ELF-1 (cell line): ENCODE measurements at places on chromosomes 1 and 21.

- DNase-seq = no peak
These were observed 143.2 kb downstream of the MIS18A start for GRCh38 chr21:32135401-32136363.

GRCh38 chr1:100428160-100428559, 75.9 kb downstream of the CDC14A start:
- DNase-seq = no peak

- DNase-seq = no peak
These were observed 150.2 kb downstream of the ST6GALNAC3 start for GRCh38 chr1:76224752-76225151.

DNA sequence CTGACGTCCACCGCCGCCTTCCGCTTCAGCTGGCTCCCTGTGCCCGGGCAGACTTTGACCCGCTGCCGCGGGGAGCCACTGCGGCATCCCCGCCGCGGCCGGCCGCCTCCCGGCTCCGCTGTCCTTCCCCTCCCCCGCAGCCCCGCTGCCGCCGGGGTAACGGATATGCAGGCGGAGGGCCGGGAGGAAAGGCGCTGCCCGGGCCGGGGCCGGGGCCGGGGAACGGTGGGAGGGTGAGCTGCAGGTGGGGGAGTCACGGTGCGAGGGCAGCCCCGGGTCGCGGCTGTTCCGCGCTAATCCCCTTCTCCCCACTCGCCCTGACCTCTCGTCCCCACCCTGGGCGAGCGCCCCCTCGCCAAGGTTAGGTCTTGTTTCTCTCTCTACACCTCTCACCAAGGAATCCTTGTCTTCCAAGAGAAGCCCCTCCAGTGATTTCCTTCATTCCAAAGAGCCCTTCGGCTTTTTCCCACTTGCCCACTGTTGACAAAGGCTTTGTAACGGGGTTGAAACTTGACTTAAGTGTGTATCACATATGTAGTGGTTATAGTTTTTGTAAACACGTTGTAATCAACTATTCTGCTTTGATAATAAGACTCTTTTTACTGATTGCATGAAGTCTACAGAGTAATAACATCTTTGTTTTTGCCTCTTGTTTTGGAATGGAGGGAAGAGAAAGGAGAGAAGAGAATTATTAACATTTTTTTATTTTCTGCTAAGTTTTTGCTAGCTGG, 669 bp downstream of the XPR1 start:
- DNase-seq = no peak

DNA sequence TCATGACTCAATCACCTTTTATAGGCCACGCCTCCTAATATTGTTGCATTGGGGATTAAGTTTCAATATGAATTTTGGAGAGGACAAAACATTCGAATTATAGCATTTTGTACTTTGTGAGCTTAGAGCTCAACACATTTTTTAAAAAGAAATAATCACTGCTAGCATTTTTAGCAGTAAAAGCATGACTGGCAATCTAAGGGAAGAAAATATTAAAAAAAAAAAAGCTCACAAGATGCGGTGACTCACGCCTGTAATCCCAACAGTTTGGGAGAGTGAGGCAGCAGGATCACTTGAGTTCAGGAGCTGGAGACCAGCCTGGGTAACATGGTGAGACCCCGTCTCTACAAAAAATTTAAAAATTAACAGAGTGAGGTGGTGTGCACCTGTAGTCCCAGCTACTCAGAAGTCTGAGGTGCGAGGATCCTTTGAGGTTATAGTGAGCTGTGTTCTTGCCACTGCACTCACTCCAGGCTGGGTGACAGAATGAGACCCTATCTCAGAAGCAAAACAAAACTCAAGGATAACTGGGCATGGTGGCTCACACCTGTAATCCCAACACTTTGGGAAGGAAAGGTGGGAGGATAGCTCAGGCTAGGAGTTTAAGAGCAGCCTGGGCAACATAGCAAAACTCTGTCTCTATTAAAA, 28.8 kb upstream of the DIPK1A start:
- DNase-seq = no peak

DNA sequence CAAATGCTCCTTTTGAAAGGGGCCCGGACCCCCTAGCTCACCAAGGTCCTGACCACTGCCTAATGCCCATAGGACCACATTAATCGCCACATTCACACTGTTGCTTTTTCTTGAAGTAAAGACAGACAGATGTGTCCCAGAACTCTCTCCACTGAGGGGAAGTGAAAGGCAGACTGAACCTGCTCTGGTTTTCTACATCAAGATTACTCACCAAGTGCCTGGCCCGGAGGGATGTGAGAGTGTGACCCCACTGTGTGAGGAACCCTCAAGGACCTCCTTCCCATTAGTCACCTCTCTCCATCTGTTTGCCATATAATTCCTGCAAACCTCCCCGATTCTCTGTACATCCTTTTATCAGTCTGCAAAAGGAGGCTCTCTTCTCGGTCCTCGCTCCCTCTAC, 381.5 kb downstream of the OMA1 start:
- DNase-seq = no peak

GRCh38 chr1:67650061-67650460, 34.9 kb upstream of the GADD45A start:
- DNase-seq = no peak

GRCh38 chr1:68442822-68443556, 6.8 kb downstream of the RPE65 start:
- peak; percentile 24 for DNase-seq

DNA sequence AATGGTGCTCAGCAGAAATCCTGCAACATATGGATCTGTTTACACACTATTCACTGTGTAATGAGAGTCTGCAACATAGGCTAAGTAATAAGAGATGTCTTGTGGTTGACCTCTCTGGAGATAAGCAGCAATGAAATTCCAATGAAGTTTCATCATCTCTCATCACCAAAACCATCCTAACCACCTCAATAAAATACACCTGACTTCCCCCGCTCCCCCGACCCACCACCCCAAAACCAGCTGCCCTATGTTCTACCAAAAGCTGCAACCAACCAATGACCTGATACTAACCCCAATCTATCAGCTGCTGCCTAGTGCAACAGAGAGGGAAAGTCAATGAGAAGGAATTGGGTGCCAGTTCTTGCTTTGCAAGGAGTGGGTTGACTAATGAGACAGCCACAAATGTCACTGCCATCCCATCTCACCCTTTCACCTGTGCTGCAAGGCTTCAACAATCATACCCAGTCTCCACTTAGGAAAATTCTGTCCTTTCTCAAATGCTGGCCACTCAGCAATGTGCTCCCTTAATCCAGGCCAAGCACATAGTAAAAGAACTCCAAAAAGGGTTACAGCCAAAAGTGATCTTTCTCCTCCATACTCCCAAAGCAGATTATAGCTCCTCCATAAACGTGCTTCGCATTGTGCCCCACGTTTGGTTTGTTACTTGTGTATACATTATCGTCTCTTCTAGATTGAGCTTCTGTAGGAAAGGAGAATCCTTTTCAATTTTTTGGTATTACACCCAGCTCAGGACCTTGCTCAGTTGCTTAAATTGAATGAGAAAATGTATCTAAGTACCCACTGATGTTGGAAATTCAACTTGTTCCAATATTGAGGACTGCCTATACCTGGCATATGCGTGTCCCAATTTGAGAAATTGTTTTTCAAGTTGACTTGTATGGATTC, 29.0 kb downstream of the MRPL39 start:
- DNase-seq = no peak

GRCh38 chr1:230550428-230550827, 91.9 kb upstream of the COG2 start:
- DNase-seq = no peak

- DNase-seq = peak; percentile 44
These were observed 586 bp downstream of the COL24A1 start for GRCh38 chr1:86155807-86156565.

DNA sequence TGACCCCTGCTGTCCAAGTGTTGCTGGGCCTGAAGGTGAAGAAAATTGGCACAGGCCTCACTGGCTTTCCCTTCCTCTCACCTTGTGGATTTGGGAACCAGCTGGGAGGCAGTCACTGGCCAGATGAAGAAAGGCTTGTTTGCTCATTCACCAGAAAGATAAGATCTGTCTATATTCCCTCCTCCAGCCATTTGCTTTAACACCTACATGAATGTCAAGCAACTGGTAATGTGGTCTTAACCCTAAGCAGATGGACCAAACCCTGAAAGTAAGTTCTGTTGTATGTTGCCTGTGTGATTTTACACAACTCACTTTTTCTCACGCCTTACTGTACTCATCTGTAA, 10.3 kb upstream of the SRRM1 start:
- DNase-seq = peak; percentile 43

- no peak for DNase-seq
These were observed 143.2 kb upstream of the C1orf105 start for GRCh38 chr1:172277275-172277674.
